Posterior cingulate gyrus (tissue), 11 donors: ENCODE measurements at places on chromosomes 16 and 17.

GRCh38 chr17:72514891-72515290, 394.1 kb downstream of the SOX9 start:
- DNase-seq = peak; percentile 49

DNA sequence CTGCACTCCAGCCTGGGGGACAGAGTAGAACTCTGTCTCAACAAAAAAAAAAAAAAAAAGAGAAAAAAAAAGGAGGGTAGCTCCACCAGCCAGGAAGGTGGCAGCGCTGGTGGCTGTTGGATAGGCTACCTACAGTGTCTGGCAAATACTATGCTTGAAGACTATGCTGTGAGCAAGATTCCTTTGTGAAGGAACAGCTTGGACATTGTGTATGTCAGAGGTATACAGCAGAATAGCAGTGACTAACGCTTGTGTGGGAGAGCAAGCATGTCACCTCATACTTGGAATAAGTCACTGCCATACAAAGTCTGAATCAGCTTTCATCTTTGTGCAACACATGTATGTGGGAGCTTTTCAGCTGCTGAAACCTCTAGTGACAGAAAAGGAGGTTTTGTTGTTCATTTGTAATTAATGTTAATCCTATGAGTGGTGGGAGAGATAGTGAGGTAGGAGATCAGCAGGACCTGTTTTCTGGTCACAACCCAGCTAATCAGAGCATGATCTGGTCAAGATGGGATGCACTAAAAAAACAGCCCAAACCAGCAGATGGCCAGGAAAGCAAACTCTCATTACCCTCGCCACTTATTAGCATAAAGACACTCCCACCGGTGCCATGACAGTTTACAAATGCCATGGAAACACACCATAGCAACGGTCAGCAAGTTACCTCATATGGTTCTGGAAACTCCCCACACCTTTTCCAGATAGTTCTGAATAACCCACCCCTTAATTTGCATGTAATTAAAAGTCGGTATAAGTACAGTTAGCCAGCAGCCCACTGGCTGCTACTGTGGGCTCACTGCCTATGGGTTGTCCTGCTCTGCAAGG, 6.8 kb upstream of the ITGAD start:
- DNase-seq = no peak

- DNase-seq = no peak
Measured at GRCh38 chr17:64941761-64942160, 22.5 kb upstream of the LRRC37A3 start.

DNA sequence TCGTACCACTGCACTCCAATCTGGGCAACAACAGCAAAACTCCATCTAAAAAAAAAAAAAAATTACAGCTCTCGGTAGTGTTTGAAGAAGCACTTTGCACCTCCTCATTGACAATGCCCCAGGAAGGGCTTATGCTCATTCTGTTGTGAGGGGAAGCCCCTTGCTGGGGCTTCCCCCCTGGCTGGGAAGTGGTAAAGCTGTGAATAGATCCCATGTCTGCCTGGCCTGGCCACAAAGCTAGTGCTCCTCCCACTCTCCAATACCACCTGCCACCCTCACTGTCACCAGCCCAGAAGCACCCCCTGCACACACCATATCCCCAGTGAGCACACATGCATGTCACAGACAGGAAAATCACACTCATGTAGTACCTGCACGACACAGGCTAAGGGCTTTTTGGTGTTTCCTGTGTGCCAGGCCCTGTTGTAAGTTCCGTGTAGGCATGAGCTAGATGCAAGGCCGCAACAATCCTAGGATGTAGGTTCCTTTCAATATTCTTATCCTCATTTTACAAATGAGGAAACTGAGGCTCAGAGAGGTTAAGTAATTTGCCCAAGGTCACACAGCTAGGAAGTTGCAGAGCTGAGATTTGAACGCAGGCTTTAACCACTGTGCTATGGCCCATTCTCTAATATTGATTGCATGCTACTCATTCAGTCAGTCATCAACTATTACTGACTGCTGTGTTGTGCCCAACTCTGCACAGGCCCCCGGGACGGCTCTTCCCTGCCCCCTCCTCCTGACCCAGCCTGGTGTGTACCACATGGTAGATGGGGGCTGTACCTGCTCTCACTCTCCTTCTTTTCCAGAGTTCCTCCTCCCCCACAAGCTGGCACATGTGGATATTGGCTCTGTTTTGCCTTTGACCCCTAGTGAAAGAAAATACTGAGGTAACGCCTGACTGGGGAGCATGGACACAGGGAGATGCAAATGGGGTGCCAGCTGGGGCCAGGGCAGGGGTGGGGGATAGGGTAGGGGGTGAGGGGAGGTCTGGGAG, 11.9 kb upstream of the COL1A1 start:
- DNase-seq = no peak

DNA sequence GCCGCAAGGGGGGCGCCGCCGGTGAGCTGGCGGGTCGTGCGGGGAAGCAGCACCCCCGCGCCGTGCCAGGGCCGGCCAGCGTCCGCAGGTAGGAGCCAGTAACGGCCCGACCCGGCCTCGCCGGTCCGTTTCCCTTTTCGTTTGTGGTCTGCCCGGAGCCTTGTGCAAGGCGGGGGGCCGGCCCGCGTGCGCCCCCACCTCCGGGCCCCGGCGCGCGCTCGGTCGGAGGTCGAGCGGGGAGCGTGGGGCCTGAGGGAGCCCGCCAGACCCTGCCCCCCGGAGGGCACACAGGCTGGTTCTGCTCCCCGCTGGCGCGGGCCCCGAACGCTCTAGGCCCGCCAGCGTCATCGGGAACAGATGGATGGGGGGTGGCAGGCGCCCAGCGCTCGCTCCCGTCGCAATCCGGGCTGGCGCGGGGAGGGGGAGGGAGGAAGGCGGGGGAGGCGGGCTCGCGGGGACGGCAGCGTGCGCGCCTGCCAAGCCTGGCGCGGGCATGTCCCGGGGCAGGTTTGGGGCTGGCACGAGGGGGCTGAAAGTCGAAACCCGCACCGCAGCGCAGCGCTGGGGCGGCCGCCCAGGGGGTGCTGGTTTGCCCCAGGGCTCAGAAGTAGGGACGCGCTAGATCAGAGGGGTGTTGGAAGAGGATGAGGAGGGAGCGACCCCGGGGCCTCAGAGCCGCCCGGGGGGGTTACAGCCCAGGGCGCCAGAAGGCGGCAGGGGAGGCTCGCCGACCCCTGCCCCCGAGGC, 1.5 kb upstream of the GSE1 start:
- peak; percentile 97 for DNase-seq

GRCh38 chr16:55273356-55273755, 50.6 kb upstream of the IRX6 start:
- no peak for DNase-seq

DNA sequence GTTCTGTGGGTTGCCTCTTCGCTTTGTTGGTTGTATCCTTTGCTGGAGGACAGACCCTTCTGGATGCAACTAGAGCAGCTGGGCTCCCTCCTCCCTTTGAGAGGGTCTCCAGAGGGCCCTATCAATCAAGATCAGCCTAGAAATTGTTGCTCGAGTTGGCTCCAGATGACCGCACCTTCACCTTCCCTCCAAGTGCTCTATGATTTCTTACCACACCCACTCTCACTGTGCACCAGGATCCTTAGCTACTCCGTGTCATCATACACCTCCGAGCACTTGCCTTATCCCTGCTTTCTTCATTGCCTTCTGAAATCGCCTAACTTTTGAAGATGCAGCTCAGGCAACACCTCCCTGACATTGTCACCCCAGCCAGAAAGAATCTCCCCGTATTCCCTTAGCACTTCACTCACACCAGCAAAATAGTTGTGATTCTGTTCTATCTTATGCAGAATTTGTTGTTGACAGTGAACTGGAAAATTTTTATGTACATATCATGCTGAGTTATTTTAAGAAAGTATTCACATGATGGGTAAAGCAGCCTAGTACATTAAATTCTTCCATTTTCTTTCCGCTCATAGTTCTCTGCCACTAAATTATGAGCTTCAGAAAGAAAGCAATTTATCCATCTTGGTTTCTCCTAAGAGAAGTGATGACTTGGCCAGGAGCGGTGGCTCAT, 52.9 kb downstream of the ABAT start:
- DNase-seq = no peak

GRCh38 chr17:6508519-6509030, 47.8 kb downstream of the PITPNM3 start:
- DNase-seq = no peak

DNA sequence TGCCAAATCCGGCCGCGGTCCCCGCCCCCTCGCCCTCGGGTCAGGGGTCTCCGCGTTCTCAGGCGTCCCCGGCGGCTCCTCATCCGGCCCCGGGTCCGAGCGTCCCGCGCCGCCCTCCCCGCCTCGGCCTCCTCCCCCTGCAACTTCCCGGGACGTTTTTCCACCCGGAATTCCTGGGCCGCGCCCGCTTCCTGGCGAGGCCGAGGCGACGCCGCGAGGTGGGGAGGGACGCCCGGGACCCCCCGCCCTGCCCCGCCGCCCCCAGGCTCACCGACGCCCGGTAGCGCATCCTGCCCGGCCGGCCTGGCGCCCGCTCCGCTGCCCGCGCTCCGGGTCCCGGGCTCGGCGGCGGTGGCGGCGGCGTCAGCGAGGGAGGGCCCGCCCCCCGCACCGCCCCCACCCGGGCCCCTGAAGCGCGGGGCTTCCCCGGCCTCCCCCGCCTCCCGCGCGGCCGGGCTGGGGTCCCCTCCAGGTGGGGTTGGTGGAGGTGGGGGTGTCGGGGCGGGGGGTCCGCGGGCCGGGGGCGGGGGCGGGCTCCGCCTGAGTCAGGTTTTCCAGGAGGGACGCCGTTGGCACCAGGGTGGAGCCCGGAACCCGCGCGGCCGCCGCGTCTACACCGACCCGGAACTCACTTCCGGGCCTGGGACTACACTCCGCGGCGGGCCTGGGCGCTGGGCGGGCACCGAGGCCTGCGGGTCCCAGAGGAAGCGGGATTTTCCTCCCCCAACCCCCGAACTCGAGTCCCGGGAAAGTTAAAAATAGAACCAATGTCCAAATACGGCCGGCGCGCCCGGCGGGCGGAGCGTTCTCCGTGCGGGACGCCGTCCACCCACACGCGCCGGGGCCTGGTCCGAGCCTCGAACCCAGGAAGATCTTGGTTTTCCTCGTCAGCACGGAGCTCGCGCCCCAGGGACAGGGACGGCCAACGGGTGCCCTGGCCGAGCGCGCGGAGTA, 6.8 kb downstream of the MYO1C start:
- DNase-seq = no peak

GRCh38 chr17:5513628-5514027, 27.3 kb downstream of the MIS12 start:
- no peak for DNase-seq

DNA sequence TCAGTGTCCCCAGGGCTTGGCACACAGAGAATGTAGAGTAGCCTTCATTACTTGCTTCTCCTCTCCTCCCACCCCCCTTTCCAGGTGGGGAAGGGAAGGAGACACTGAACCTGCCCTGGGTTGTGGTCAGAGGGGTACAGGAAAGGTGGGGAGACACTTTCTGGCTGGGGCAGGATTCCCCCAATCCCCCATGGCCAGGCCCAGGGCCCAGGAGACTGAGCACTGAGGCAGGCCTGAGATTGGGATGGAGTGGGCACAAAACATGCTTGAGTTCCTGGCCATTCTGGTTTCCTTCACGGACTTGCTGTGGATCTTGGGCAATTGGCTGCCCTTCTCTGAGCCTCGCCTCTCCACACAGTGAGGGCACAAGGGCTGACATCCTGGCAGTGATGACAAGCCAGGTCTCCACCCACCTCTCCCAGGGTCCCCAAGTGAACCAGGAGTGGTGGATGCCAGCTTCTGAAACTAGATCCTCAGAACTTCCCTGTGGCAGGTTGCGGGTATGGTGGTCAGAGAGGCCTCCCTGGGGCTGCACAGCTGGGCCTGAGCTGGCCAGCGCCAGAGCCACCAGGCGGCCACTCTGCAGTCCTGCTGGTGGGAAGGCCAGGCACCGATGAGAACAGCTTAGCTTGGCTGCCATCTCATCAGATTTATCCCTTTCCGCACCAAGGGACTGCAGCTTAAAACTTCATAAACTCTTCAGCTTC, 9.3 kb downstream of the ZNF629 start:
- DNase-seq = no peak

GRCh38 chr17:51486885-51487520, 226.7 kb downstream of the UTP18 start:
- no peak for DNase-seq

DNA sequence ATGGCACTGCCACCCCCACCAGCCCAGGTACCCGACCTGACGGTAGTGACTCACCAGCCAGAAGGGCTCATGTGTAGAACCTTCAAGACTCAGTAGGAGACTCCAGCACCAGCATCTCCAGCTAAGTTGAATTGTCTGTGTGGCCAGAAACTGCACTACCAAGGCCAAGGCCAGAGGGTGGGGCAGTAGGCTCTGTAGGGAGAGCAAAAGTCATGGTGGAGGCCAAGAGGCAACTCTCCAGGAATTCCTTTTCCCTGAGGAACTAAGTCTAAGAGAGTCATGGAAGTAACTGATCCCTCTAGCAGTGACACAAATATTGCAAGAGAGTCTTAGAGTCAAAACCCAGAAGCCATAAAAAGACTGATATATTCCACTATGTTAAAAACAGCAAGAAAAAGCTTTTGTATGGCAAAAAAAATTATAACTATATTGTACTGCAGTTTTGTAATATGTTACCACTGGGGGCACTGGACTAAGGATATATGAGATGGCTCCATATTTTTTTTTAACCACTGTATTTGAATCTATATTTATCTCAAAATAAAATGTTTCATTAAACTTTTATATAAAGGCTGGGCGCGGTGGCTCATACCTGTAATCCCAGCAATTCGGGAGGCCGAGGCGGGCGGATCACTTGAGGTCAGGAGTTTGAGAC, 30.2 kb upstream of the GUCY2D start:
- no peak for DNase-seq

DNA sequence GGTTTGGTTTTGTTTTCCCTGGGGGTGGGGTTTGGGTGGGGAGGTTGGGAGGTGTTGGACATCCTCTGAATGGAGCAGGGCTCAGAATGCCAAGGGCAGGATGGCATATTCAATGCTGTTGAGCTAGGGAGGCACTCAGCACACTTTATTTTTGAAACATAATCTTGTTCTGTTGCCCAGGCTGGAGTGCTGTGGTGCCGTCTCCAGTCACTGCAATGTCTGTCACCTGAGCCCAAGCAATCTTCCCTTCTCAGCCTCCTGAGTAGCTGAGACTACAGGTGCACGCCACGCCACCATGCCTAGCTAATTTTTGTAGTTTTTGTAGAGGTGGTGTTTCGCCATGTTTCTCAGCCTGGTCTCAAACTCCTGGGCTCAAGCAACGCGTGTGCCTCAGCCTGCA, 186.1 kb downstream of the RPTOR start:
- DNase-seq = no peak

DNA sequence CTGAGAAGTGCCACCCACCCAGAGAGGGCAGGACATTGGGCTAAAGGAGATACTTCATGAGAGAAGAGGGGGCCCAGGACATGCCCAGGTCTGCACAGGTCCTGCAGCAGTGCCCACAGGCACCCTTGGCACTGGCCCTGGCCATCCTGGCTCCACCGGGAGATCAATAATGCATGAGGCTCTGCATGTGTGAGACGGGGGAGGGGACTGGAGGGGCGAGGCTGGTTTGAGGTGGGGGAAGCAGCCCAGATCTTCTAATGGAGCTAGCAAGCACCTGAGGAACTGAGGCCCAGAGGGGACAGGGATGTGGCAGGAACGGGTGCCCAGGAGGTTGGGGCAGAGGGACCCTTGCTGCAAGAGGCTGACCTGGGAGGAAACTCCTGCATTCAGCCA, 567 bp downstream of the OSBPL7 start:
- DNase-seq = peak; percentile 66
